CD4-positive, alpha-beta T cell treated with Interleukin-1 beta for 1 hour (primary cell): ENCODE measurements at places on chromosomes 6 and 20.

DNA sequence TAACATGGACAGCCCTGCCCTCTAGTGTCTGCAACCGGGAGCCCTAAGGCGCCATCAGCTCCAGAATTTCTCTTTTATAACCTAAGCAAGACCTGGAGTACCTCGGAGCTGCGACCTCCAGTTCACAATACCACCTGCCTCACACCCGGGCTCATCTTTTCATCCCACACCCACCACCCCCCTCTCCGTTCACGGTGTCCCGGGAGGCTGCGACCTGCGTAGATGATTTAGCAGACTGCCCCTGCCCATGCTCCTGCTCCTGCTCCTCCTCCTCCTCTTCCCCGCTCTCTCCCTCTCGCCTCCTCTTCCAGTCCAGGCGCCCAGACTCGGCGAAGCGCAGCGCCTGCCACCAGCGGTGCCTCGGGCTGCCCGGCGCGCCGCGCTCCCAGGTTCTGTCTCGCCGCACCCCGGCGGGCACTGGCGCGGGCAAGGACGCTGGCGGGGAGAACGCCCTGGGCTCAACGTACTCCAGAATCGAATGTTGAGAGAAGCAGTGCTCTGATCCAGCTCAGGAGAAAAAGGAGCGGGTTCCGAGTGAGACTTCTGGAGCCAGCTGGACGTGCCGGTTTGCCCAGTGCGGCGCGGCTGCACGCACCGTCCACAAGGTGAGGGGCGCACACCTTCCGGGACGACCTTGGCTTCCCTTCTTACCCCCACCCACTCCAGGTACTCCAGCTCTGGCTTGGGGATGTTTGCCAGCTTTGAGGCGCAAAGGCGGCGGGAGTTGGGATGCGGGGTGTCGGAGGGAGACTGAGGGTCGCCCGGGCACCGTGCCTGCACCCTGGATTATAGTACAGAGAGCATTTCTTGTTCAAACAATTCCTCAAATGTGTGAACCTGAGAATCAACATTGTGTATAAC is at the start of gene HTR1E:
Gene HTR1E (plus strand): TSS at position 310 of the 861 bp plus-strand sequence. CDS start 77,807 bp downstream, outside the sequence.
- no peak for DNase-seq

GRCh38 chr20:34872622-34873224 is at the start of gene GGT7:
GGT7 (minus strand) TSS chr20:34872856; CDS start chr20:34872815, 41 bp downstream.
- peak; percentile 88 for DNase-seq

- DNase-seq: no peak
Measured at GRCh38 chr6:154445417-154445816, 65.1 kb downstream of the CNKSR3 start.

DNA sequence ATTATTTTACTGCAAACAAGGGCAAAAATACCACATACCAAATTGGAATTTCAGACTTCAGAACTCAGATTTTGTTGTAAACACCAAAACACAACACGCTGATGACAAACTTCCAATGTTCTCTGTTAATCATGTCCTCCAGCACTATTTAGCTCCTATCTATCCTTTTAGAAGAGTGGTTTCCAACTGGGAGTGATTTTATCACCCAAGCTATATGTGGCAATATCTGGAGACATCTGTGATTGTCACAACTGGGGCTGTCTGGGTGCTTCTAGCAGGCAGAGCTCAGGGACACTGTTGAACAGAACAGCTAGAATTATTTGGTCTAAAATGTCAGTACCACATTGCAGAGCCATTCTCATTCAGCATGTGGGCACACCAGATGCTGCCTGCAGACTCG is 244.6 kb downstream of the FOXC1 start:
- no peak for DNase-seq

- DNase-seq: no peak
Measured at GRCh38 chr6:105688573-105688972, 285.7 kb upstream of the PREP start.
